ENCODE measurements at places on chromosomes 16 and 17.

- no peak for DNase-seq
These were observed 18.0 kb downstream of the C17orf75 start for GRCh38 chr17:32323811-32324491.

GRCh38 chr16:12146966-12147365 lies 170.4 kb downstream of the SNX29 start:
- no peak for DNase-seq

- DNase-seq: no peak
These were observed 76.3 kb downstream of the USP32 start for GRCh38 chr17:60315650-60316049.

DNA sequence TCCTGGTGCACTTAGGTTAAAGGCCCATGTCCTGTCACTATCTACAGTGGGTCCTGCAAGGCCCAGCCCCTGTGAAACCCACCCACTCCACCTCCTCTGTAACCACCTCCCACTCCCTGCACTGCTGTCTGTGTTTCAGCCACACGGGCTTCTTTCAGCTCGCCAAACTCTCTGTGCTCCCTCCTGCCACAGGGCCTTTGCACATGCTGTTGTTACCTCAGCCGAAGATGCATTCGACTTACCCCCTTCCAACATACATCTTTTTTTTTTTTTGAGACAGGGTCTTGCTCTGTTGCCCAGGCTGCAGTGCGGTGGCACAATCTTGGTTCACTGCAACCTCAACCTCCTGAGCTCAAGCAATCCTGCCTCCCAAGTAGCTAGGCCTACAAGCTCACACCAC lies 76.5 kb upstream of the RPL38 start:
- no peak for DNase-seq
